ENCODE measurements at places on chromosomes 7 and 10.

DNA sequence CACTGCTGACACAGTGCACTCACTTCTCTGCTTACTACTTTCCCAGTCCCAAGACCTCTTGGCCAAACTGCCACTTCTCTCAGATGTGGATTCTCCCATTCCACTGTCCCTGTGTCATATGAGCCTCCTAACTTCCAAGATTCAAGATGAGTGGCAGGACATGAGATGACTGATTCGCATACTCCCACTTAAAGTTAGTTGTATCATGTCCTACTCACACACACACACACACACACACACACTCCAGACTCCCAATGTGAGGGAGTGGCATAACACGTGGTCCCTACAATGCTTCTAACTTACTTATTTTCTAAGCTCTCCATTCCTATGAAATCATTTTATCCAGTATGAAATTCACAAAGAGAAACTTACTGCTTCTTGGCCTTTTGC, 67.0 kb upstream of the CAV2 start:
- no peak for DNase-seq

DNA sequence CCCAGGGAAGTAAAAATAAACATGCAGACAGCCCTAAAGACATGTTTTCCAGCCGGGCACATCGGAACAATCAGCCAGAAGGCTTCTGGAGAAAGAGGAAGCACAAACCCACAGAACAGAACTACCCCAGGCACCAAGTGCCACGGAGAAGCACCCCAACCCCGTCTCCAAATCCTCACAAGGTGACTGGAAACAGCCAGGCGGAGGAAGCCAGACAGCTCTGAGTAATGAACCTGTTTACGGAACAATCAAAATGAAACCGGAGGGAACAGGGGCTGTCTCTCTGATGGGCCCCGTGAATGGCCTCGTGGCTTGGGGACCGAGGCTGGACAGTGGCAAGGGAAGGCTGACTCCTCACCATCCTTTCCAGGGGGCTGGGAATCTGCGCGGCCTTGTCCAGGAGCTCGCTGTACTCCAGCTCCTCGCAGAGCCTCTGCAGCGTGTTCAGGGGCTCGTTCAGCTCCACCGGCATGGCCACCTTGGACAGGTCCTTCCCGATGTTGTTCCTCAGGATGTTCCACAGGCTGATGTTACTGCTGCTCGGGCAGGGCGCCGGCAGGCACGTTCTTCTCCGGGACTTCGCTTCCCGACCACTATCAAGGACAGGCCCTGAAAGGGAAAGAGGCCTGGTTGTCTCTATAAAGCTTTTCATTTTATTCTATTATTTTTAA, 77.0 kb upstream of the GSDME start:
- DNase-seq, result peak; percentile 14

DNA sequence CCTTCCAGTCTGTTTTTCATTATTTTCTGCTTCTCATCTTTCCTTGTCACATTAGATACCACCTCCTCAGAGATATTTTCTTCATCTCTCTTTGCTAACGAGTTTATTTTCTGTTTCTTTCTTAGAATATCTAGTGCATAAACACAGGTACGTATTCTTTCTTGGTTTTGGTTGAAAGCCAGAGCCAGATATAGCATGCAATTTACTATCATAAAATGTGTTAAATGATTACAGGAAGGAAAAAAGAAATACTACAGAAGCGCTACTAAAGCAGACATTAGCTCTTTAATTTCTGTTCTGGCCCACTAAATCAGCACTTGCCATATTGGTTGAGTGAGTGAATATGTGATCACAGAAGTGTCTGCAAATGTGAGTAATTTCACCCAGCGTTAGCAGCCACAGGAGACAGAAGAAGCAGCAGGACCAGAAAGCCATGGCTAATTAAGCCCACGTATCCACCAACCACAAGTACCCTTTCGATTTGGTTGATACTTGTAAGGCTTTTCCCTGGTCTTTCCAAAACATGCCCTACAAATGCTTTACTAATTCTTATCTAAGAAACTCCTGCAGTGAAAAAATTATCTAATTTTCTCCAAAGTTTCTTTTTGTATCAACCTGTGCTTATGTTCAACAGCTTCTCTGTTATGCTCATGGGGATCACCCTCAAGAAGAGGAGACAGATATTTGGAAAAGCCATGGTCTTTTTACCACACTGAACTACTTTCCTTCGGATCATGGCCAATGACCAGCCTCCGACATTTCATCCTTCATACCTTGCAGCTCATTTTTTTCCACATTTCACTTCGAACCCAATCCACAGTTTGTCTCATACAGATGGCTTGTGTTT, 23.1 kb upstream of the MACC1 start:
- no peak for DNase-seq

DNA sequence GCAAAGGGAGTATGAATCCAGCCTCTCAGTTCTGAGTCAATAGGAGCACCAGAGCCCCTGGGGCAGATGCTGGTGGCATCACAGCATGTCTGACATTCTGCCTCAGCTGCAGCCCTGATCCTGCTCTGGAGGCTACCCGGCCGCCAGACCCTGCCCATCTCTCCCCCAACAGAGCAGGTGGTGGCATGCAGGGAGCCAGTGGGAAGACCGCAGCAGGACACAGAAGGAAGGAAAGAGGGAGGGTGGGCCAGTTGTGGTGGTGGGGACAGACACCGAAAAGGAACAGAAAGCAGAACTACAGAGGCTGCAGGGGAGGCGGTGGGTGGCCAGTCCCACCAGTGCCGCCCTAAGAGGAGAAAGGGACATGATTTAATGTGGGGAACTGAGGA, 35.3 kb downstream of the BLNK start:
- DNase-seq, result no peak

GRCh38 chr10:118273662-118274061, 68.5 kb downstream of the FAM204A start:
- no peak for DNase-seq

DNA sequence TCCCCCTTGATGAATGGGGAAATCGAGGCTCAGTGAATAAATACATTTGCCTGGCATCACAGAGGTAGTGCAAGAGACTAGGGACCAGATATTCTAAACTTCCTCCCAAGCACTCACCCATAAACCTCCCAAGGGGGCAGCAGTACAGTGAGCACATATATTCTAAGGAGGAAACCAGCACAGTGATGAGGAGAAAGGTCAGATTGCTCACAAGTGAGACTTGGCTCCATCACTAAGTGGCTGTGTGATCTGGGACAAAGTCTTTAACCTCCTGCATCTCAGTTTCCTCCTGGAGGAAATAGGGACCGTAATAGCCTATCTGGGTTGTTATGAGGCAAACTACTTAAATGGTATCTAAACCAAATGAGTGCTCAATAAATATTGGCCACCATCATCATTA, 4.3 kb downstream of the PLXNA4 start:
- DNase-seq, result no peak

GRCh38 chr7:137501562-137501961, 158.0 kb upstream of the PTN start:
- no peak for DNase-seq

DNA sequence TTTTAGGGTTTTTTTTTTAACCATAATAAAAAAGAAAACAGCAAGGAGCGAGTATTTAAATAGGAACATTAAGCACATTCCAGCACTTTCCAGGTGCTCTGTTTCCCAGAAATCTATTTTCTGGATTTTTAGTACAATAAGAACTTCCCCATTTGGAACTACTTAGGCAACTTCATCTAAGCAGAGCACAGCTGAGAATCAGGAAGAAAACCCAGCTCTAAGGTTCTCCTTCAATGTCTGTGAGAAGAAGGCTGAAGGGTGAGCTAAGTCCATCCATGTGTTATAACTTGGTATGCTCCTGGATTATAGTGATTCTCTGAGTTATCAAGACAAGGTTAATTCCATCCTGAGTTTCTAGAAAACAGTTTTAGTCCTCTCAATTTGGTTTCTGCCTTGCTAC, 181.9 kb downstream of the CYP26A1 start:
- no peak for DNase-seq

- no peak for DNase-seq
These were observed 127.7 kb downstream of the ITIH5 start for GRCh38 chr10:7538970-7539654.

DNA sequence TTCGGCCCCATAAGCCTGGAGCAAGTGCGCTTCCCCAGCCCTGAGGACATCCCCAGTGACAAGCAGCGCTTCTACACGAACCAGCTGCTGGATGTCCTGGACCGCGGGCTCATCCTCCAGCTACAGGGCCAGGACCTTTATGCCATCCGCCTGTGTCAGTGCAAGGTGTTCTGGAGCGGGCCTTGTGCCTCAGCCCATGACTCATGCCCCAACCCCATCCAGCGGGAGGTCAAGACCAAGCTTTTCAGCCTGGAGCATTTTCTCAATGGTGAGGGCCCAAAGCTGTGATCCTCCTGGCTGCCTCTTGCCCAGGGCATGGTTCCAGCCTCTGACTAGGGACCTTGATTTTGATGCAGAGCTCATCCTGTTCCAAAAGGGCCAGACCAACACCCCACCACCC, 10.1 kb downstream of the IRF5 start:
- no peak for DNase-seq

GRCh38 chr10:74011770-74012169, 13.9 kb downstream of the VCL start:
- peak; percentile 63 for DNase-seq

- DNase-seq, result no peak
These were observed 104.6 kb downstream of the WDR37 start for GRCh38 chr10:1160561-1161314.

GRCh38 chr7:126801733-126802132, 451.0 kb downstream of the GRM8 start:
- DNase-seq, result no peak

GRCh38 chr7:34946486-34946885, 90.8 kb downstream of the DPY19L1 start:
- no peak for DNase-seq

- no peak for DNase-seq
These were observed 184.7 kb upstream of the PCDH15 start for GRCh38 chr10:54985732-54986131.

DNA sequence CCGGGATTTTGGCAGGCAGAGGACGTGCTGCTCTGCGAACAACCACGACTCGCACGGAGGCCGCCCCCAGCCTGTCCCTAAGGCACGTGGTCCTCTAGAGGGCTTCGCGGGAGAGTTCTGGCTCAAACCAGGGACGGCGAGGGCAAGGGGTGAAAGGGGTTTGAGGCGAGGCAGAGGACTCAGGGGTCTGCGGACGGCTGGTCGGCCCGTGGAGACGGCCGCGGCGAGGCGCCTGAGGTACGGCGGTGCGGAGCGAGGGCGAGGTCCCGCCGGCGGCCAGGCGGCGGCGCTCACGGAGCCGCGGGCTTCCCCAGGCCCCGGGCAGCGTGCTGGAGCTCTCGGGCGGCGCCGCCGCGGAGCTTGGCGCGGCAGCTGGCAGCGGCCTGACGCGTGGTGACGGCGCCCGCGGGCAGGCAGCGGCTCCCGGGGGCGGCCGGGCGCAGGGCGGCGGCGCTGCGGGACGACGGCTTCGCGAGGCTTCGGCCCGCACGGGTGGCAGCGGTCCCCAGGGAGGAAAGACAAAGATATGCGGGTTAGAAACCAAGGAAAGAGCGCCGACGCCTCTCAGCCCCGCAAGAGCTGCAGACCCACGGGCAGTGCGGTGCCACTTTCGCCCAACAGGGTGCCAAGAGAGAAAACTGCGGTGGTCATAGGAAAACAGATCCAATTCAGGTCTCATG, 44.8 kb downstream of the ZNF800 start:
- DNase-seq, result peak; percentile 24

GRCh38 chr7:116584721-116585120, 59.9 kb downstream of the CAV1 start:
- DNase-seq, result no peak

DNA sequence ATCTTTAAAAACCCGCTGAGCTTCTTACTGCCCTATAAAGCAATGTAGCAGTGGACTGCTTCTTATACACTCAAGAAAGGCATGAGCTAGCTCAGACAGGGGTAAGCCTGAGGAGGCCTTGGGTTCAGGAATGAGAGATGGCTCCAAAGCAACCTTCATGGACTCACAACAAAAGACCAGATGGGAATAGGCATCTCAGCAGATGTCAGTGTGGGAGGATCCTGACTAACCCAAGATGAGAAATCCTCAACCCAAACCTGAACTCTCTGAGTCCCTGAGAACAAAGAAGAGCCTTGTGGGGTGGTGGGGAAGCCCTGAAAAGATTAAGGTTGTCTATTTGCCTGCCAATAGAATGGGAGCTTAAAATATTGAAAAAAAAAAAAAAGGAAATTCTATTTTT, 807.4 kb downstream of the KCNMA1 start:
- no peak for DNase-seq

DNA sequence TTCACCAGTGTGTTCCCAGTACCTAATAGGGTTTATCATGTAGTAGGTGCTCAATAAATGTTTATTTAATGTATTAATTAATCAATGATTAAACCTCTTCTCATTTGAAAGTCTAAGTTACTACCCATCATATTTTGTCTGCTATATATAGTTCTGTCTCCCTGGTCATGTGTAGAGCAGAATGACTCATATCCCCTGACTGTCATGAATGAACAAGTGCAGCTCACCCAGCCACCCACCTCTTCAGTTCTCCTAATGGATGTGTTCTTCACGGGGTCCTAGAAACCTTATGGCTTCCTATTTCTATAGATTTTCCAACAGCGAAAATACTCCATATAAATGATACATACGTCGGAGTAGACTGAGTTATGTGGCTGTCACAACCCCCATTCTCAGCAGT, 64.5 kb downstream of the HIF1AN start:
- DNase-seq, result no peak

GRCh38 chr10:96496281-96496925, 17.3 kb downstream of the TLL2 start:
- no peak for DNase-seq

GRCh38 chr7:7563269-7563668, 3.4 kb upstream of the MIOS start:
- DNase-seq, result no peak

DNA sequence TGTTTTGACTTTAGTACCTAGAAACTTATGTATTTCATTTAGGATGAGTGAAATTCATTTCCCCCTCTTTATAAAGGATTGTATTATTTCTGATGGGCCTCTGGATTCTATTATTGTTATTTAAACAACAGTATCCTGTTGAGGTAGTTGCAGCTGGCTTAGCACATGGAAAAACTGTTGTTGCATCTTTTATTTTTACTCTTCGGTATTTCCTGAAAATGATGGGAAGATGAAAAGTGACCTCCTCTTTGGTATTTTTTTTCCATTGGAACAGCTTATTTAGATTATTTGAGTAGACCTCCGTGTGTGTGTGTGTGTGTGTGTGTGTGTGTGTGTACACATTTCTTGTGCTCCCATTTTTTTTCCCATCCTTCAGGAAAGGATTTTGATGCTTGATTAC, 129.8 kb downstream of the PRKG1 start:
- no peak for DNase-seq

DNA sequence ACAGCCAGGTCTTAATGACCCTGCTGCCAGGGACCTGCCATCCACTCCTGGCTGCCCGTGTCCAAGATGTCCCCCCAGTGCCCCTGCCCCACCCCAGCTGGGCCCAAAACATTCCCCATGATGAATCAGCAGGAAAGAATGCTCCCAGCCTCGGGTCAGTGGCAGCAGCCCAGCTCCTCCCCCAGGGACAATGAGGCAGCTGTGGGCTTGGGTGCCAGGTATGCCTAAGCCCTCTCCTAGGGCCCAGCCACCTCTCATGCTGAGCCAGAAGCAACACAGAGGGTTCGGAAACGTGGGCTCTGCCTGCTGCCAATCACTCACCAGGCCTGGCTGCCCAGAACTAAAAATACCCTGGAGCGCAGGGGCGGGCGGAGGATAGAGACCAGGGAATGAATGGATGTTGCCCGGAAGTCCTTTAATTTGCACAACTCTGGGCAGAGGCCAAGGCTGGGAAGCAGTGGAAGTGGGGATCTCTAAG, 1.5 kb upstream of the LOXL4 start:
- peak; percentile 86 for DNase-seq
